ENCODE measurements at places on chromosomes 7 and 10.

- no peak for DNase-seq
Observed at GRCh38 chr10:130393342-130393741, 257.2 kb downstream of the GLRX3 start.

DNA sequence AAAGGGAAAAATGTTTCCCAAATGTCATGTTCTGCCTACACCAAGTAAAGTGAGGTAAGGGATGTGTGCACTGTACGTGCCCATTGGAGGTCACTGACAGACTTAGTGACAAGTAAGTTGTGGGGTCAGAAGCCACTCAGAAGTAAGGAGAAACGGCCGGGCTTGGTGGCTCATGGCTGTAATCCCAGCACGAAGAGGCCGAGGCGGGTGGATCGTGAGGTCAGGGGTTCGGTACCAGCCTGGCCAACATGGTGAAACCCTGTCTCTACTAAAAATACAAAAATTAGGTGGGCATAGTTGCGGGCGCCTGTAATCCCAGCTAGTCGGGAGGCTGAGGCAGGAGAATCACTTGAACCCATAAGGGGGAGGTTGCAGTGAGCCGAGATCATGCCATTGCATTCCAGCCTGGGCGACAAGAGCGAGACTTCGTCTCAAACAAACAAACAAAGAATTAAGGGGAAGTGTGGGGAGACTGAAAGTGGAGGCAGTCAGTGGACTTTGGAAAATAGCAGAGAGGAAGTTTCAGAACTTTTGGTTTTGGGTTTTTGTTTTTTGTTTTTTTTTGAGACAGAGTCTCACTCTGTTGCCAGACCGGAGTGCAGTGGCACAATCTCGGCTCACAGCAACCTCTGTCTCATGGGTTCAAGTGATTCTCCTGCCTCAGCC, 114.8 kb downstream of the WDFY4 start:
- no peak for DNase-seq

GRCh38 chr10:67771200-67771599, 66.8 kb downstream of the DNAJC12 start:
- DNase-seq = no peak

- no peak for DNase-seq
Observed at GRCh38 chr10:76523246-76523645, 1091.8 kb downstream of the LRMDA start.

GRCh38 chr7:149586646-149587645, 89.3 kb upstream of the ZNF746 start:
- no peak for DNase-seq

DNA sequence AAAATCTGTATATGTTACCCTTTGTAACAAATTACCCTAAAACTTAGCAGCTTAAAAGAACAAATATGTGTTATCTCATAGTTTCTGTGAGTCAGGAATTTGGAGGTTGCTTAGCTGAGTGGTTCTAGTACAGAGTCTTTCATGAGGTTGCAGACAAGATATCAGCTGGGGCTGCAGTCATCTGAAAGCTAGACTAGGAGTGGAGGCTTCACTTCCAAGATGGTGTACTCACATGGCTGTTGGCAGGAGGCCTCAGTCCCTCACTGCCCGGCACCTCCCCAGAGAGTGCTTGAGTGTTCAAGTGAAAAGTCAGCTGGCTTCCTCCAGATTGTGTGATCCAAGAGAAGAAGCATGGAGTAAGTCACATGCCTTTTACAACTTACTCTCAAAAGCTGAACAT, 16.9 kb upstream of the GGCT start:
- peak; percentile 90 for DNase-seq

GRCh38 chr7:87100326-87100725, 40.9 kb upstream of the ELAPOR2 start:
- DNase-seq = no peak

DNA sequence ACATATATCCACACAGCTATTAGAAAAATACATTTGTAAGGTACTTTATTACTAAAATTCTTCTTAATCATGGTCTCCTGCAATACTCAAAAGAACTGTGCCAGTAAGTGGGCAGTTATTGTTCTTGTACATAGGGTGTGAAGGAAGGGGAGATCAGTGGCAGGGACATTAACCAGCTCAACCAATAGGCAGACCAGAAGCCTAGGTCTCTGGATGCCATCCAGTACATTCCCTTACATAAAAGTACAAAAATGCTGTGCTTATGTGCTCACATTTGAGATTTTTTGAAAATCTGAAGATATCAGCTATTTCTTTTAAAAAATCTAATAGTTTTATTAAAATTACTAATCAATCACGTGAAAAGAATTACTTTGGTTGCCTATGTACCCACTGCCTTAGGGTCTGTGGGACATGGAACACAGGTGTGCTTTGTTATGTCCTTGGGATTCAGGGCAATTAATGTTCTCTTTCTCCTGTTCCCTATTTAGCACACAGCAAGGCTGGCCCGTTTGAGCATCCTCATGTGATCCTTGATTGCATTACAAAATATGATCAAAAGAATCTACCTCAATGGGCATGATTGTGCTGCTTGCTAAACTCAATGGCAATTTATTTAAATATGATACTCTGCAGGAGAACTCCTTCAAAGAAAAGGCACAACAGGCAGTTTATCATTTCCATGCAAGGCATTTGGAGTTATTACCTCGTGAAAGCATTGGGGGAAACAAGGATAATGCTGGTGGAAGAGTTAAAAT, 22.7 kb downstream of the TWIST1 start:
- no peak for DNase-seq

DNA sequence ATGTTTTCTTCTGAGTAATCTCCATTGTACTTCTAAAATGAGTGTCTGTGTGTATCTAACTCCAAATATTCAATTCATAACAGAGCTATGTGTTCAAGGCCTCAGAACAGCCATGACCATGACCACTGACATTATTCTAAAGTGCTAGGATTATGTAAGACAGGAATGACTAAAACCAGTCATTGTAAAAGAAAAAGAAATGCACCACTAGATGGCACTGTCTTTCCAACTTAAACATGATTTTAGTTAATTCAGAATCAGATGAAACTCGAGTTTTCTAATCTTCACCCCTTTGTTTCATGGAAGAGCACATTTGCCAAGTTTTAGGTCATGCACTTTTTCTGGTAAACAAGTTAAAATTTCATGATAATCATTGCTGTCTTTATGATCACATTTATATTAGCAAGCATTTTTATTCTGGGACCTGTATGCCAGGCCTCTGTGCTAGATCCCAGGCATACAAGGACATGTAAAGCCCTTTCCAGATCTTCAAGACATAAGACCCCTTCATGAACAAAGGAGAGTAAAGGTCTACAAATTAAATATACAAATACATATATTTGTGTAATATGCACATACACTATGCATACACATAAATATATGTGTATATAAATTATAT, 26.1 kb upstream of the RSU1 start:
- peak; percentile 87 for DNase-seq

- DNase-seq = peak; percentile 99
Observed at GRCh38 chr7:5625938-5626337, 155.5 kb downstream of the RNF216 start.

GRCh38 chr7:27388561-27388960, 146.0 kb downstream of the EVX1 start:
- no peak for DNase-seq

- DNase-seq = peak; percentile 60
Observed at GRCh38 chr7:18320971-18321567, 174.5 kb upstream of the HDAC9 start.

GRCh38 chr10:95567903-95568630, 6.9 kb upstream of the SORBS1 start:
- DNase-seq = peak; percentile 8

DNA sequence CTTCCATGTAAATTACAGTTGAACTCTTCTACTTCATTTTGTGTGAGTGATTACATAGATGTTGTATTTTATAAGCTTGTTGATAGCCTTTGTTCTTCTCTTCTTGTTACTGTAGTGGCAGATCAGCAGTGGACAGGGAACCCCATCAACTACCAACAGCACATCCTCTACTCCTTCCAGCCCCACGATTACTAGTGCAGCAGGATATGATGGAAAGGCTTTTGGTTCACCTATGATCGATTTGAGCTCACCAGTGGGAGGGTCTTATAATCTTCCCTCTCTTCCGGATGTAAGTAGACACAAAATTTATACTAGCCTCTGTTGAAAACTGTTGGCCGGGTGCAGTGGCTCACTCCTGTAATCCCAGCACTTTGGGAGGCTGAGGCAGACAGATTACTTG, 110.7 kb downstream of the TRIM24 start:
- DNase-seq = no peak

GRCh38 chr10:16845248-16845647, 28.0 kb upstream of the RSU1 start:
- no peak for DNase-seq

DNA sequence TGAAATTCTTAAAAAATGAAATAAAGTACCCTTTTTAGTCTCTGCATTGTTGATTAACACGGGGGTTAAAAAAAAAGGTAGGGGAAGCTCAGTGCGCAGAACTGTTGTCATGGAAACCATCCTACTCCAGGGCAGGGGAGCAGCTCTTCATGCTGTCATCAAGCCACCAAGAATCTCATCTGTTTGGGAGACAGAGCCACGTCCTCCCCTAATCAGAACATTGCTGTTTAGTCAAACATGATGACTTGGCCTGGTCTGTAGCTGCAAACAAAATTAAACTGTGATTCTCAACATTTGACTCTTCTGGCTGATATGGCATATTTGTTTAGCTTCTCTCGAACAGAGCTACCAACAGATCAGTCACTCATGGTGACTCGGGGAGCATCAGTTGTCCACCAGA, 254.4 kb upstream of the KLF14 start:
- DNase-seq = peak; percentile 36

GRCh38 chr10:15744217-15744865, 24.6 kb upstream of the ITGA8 start:
- peak; percentile 49 for DNase-seq

DNA sequence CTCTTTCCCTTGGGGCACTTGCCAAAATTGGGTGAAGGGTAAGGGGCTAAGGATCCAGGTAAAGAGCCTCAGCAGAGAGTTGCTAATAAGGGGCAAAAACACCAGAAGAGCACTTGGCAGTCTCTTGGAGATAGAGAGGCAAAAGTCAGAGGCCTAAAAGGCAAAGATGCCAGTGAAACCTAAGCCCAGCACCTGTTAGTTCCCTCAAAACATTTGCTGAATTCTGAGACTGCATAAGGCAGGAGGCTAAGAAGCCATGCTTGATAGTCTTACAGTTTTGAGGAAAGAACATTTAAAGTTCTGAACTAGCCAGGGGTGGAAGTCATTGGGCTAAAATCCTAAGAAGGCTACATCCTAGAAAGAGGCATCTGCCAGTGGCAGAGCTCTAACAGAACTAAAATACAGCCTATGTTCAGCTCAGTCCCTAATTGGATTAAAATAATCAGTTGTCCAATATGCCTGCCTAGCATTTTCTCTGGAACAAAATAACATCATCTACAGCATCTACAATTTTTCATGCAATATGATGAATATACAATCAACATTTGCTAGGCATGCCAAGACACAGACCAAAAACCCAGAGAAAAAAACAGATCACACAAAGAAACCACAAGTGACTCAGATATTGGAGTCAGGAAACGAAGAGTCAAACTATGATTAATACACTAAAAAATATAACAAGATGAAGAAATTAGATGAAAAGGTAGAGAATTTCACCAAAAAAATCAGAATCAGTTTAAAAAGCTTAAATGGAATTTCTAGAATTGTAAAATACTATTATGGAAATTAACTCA, 7.7 kb downstream of the HTR7 start:
- DNase-seq = peak; percentile 57

DNA sequence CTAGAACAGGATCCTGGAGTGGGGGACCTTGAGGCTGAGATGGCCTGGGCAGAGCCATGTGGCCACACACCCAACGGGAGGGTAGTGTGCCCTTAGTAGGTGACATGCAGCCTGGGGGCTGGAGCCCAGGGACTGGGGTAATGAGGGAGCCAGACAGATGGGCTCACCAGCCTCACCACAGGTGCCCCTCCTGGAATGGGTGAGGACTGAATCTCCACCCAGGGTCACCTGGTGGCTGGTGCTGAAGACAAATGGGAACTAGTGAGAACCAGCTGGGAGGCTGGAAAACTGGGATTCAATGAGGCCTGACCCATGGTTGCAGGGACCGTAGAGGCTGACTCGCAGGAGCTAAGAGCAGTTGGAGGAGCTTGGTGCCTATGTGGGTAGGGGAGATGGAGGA, 6.1 kb downstream of the ZP3 start:
- no peak for DNase-seq

- no peak for DNase-seq
Observed at GRCh38 chr10:73809061-73809818, 2.2 kb downstream of the NDST2 start.

- peak; percentile 31 for DNase-seq
Observed at GRCh38 chr10:132229834-132230556, 43.2 kb downstream of the DPYSL4 start.

GRCh38 chr10:31041011-31041410, 9.3 kb upstream of the ZNF438 start:
- DNase-seq = peak; percentile 60

Measured in amniotic epithelial cell (primary cell).